ENCODE measurements at places on chromosomes 2 and 18.

- no peak for DNase-seq
Measured at GRCh38 chr2:128370468-128371247, 52.0 kb upstream of the HS6ST1 start.

- no peak for DNase-seq
Measured at GRCh38 chr2:156182132-156182531, 150.4 kb downstream of the NR4A2 start.

DNA sequence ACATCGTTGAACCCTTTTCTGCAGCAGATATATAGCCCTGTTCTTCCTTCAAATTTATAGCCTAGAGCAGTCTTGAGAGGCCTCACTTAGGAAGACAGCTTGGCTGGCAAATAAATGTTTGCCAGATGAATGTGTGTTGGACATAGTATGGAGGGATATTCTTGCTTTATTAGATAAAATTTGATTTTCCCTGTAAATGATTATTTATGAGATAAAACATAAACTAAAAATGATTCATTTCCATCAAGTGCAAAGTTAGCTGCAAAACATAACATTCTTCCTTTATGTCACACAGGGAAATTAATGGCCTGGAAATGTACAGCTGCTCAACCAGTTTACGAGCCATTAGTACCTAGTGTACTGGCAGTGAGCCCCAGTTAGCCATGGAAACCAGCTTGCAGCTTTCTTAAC is 82.5 kb downstream of the LIMS1 start:
- no peak for DNase-seq

- no peak for DNase-seq
Measured at GRCh38 chr2:127451981-127452380, 33.8 kb downstream of the PROC start.

DNA sequence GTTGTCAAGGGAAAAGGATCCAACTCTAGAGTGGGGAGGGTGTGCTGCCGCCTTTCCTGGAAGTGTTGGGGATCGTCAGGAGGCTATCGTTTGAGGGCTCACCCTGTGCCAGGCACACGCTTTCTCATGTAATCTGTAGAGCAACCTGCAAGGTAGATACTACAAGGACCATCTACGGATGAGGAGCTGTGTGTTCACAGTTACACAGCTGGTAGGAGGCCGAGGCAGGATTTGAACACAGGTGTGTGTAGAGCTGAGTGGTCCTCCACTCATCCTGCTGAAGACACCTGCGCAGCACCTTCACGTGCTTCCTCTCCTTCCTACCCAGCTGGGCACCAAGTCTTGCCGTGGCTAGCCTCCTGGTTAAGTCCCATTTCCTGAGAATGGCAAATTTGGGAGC is 68.3 kb downstream of the MARCO start:
- DNase-seq, result no peak

GRCh38 chr2:240803191-240803590 is 16.8 kb downstream of the KIF1A start:
- DNase-seq, result no peak

DNA sequence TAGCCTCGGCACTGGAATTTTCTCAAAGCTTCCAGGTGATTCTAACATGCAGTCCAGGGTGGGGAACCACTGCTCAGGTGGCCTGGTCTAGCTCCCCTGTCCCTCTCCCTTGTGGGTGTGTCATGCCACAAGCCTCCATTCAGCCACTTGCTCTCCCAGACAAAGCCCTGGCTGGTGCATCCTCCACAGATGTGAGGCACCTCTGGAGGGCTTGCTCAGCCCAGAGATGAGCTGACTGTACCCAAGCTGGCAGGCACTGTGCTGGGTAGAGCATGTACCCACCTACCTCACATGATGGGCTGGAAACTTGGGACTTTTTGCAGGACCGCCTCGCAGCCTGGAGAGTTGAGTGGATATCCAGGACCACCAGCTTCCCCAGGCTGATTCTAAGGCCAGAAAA is 88.1 kb downstream of the ZBTB7C start:
- no peak for DNase-seq

DNA sequence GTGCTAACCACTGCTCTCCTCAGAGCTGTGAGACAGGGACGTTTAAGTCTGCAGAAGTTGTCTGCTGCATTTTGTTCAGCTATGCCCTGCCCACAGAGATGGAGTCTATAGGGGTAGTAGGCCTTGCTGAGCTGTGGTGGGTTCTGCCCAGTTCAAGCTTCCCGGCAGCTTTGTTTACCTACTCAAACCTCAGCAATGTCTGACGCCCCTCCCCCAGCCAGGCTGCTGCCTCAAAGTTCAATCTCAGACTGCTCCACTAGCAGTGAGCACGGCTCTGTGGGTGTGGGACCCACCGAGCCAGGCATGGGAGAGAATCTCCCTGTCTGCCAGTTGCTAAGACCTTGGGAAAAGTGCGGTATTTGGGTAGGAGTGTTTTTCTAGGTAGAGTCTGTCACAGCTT is 387.8 kb upstream of the SLC39A10 start:
- DNase-seq, result no peak
